ENCODE measurements at places on chromosomes 16 and 17. TPM values are rescaled to one million over a fixed set of nuclear protein-coding genes. Genes with fewer than 3 reads are reported as not detected.

DNA sequence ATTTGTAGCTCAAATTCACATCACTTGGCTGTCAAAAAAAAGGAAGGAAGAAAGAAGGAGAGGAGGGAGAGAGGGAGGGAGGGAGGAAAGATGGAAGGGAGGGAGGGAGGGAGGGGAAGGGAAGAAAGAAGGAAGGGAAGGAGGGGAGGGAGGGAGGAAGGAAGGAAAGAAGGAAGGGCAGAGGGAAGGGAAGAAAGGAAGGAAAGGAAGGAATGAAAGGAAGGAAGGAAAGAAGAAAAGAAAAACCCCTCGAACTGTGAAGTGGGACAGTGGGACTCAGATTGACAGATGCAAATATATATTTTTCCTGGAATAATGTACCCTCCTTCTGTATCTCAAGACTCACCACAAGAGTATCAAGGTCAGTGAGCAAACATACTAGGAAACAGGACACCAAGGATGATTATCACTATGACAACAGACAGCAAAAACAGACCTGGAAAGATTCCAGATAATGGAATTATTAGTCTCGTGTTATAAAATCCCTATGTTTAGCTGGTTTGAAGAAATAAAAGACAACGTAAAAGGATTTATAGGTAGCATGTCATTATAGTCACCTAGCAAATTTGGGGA lies 24.2 kb upstream of the ABCA3 start:
- DNase-seq, result no peak

Gene HBA1
- 387 TPM for total RNA-seq

DNA sequence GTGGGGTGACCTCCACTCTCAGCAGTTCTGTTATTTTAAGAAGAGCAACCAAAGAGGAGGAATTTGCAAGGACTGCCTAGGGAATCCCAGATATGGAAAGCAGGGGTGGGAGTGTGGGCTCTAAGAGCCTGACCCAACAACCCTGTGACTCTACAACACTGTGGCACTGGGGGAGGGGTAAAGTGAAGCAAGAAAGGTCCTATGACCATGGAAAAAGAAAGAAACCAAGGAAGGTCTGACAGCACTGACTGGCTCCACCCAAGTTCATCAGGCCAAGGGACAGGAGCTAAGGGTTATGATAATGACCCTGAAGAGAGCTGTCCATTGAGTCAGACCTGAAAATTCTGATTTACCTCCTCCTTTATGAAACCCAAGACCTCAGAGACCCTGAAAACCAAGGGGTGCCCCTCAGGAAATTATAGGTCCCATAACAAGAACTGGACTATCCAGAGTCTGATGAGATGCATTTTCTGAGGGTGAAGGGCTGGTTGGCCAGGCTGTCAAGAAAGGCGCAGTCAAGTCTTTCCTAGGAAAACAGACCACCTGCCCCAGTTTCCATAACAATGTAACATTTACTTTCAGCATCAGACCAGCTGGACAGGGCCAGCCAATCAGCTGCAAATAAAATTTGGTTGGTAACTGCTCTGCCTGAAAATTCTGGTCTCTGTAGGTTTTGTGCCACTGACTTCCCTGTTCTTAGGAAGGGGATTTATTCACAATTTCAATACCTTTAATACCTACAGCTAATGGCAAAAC lies 53.8 kb upstream of the MTMR4 start:
- DNase-seq, result peak; percentile 21

Gene HOXB7
- 2.3 TPM for total RNA-seq

DNA sequence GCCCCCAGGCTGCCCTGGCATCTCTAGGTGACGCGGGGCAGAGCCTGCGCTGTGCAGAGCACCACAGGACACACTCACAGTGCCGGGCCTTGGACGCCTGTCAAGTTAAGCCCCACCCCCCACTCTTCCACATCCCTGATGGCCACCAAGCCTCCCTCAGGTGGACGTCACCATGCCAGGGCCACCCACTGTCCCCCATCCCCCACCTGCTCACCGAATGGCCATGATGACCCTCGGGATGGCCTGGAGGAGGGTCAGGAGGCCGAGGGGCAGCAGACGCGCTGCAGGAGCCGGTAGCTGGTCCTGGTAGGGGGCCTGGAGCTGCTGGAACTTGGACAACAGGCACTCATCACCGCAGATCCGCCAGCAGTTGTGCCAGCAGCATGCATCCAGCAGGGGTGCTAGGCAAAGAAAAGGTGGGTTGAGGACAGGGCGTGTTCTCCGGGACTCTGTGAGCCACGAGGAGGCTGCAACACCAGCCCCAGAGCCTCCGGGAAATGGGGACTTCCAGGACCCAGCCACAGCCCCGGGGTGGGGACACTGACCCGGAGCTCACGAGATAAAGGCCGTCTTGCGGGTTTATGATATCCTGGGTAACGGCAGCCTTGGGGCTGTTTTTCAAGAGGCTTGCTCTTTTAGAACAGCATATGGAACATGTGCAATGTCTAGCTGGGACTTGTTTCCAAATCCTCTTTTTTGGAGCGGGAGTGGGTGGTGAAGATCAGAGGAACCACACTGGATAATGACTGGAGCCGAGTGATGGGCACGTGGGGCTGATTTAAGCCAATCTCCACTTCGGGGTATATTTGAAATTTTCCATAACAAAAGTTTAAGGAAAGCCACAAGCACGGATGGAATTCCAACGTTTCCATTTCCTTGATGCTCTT lies 11.4 kb downstream of the C16orf95 start:
- peak; percentile 42 for DNase-seq

GRCh38 chr16:84927621-84928591 lies 83.4 kb downstream of the ZDHHC7 start:
- peak; percentile 61 for DNase-seq

GRCh38 chr17:79391376-79392233 lies 219.2 kb downstream of the RBFOX3 start:
- DNase-seq, result peak; percentile 76

Gene CCL4
- 3.5 TPM for total RNA-seq

- no peak for DNase-seq
Measured at GRCh38 chr17:69597898-69598692, 183.6 kb downstream of the MAP2K6 start.

GRCh38 chr17:45425125-45425983 lies 7.3 kb downstream of the ARHGAP27 start:
- DNase-seq, result no peak

Gene GPR179
- total RNA-seq, result 0.22 TPM

- peak; percentile 80 for DNase-seq
Measured at GRCh38 chr16:57639172-57639887, 10.9 kb downstream of the ADGRG1 start.

DNA sequence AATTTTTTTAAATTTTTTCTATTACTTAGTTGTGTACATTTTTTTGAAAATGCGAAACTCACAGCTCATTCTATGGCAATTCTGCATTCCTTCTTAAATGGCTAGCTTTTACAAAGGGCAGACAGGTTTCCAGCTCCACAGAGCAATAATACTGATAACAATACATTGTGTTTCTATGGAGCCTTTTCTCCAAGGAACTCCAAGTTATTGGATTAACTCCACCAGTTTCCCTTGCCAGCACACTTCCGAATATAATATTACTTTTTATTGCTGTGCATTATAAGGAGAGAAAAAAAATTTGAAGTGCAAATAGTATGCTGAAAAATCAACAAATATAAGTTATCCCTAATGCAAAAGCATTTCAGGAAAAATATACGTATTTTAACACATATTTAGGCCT lies 127.5 kb upstream of the PSMD7 start:
- peak; percentile 77 for DNase-seq

DNA sequence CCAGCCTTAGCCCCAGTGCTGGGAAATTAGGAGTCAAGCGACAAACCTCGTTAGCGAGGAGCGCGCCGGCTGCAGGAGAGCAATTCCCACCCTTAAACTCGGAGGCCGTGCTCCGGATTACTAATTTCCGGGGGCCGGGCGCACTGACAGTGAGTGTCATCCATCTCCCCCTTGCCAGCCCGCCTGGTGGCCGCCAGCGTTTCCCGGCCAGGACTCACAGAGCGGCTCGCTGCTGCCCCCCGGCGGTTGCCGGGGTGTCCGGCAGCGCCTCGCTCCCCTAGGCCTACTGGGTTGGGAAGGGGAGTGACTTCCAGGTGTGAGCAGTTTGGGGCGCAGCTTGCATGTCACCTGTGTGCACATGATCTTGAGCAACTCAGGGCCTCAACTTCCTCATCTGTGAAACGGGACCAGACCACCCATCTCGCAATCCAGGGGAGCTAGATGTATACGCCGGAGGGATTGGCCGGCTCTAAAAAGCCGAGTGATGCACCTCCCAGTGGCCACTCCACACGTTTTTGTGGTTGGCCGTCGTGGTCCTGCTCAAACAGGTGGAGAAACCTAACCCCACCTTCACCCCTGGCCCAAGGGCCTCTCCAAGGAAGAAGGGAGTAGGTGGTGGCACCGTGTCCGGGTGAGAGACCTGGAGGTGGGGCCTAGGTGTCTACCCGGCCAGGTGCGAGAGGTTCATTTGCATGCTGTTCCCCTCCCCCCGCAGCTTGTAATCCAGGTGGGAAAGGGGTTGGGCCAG lies 2.5 kb upstream of the GSE1 start:
- DNase-seq, result peak; percentile 89

GRCh38 chr17:75856062-75856756 lies 1.1 kb upstream of the WBP2 start:
- DNase-seq, result peak; percentile 54

DNA sequence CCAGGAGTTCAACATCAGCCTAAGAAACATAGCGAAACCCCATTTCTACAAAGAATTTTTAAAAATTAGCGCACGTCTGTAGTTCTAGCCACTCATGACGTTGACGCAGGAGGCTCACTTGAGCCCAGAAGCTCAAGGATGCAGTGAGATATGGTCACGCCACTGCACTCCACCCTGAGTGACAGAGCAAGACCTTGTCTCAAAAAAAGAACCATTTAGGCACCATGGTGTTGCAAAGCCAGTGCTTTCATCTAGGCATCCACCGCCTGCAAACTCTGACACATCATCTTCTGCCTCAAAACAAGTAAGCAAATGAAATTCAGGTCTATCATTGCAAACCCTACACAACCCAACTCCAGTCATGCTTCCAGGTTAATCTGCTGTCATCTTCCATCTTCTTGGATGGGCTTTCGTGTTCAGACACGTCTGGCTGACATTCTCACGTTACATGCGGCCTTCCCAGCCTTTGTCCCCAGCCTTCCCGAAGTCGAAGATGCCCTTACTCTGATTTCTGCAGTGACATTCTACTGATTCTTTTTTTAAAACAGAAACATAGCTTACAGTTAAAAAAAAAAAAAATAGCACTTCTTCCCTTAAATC lies 8.9 kb downstream of the ANKRD11 start:
- DNase-seq, result no peak

DNA sequence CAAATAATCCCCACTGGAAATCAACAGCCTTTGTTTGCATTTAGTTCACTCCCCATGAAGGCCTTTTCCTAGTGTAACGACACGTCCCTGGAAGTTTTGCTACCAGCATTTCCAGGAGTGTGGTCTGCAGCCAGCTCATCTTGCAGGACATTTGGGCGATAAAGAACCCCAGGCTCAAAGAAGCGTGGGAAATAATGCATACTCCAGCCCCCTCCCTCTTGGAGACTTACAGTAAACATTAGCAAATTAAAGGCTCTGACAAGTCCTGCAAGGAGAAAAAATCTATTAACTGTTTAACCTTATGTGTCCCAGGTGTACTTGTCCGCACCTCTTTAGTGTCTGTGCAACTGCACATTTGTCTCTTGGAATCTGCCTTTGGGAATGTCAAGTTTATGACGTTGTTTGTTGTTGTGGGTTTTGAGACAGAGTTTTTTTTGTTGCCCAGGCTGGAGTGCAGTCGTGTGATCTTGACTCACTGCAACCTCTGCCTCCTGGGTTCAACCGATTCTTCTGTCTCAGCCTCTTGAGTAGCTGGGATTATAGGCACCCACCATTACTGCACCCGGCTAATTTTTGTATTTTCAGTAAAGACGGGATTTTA lies 131.1 kb downstream of the ABCC1 start:
- no peak for DNase-seq

DNA sequence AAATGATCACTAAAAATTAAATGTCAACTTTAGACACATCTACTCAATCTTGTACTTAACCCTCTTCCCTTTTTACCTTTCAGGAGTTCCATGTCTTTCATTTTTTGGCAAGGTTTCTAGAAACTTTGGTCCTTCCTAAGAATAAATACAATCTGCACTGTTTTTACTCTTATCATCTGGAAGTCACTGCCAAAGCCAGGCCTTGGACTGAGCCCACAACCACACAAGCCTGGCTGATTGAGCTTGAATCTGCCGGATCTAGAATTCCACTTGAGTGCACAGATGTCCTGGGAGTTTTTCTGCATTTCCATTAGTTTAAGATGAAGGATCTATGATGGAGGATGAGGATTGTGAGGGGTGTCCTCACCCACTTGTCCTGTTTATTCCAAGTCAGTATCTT lies 126.1 kb downstream of the VPS53 start:
- DNase-seq, result no peak

- no peak for DNase-seq
Measured at GRCh38 chr17:73360961-73361761, 49.4 kb upstream of the CDC42EP4 start.

GRCh38 chr16:72199761-72200337 lies 27.9 kb upstream of the PMFBP1 start:
- peak; percentile 33 for DNase-seq

Gene FAM171A2
- 52.9 TPM for total RNA-seq

Gene CACNG3
- total RNA-seq, result not detected

GRCh38 chr17:6489016-6489550 lies 44.8 kb downstream of the PIMREG start:
- DNase-seq, result no peak

Gene PRR11
- total RNA-seq, result 4.2 TPM

DNA sequence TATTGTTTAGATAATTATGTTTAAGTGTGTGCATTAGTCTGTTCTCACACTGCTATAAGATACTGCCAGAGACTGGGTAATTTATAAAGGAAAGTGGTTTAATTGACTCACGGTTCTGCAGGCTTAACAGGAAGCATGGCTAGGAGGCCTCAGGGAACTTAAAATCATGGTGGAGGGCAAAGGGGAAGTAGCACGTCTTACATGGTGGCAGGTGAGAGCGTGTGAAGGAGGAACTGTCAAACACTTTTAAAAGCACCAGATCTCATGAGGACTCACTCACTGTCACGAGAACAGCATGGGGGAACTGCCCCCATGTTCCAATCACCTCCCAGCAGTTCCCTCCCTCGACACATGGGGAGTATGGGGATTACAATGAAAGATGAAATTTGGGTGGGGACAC lies 203.5 kb upstream of the GOT2 start:
- DNase-seq, result no peak

Gene NPW
- 0.80 TPM for total RNA-seq

DNA sequence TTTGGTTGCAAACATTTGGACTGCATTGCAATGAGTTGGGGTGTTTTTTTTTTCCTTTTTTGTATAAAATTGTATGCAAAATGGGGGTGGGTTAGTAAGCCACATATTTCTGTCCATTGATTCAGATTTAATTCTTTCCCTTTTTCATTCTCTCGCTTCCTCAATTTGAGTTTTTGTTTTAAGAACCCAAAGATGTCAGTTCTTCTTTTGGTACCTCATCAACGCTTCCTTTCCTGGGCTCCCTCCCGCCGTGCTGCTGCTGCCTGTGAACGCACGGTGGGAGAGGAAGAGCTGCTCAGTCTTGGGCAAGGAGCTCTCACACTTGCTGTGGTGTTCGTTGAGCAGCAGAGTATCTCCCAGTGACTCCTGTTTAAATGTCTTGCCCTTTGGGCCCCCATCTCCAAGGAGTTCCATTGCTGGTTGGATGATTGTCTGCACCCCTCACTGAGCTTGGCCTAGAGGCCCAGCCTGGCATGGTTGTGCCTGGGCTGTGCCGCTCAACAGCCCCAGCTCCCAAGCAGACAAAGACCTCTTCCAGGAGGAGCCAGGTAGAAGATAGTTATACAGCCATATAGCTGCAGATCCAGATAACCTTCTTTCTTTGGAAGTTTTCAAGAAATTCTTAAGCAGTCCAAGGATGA lies 13.6 kb downstream of the UBFD1 start:
- peak; percentile 34 for DNase-seq

All from muscle of leg (tissue), 16 donors.